ENCODE measurements at places on chromosomes 5 and 9.
A peak's percentile ranks its signal among the peaks of the same experiment; 100 is the strongest.

DNA sequence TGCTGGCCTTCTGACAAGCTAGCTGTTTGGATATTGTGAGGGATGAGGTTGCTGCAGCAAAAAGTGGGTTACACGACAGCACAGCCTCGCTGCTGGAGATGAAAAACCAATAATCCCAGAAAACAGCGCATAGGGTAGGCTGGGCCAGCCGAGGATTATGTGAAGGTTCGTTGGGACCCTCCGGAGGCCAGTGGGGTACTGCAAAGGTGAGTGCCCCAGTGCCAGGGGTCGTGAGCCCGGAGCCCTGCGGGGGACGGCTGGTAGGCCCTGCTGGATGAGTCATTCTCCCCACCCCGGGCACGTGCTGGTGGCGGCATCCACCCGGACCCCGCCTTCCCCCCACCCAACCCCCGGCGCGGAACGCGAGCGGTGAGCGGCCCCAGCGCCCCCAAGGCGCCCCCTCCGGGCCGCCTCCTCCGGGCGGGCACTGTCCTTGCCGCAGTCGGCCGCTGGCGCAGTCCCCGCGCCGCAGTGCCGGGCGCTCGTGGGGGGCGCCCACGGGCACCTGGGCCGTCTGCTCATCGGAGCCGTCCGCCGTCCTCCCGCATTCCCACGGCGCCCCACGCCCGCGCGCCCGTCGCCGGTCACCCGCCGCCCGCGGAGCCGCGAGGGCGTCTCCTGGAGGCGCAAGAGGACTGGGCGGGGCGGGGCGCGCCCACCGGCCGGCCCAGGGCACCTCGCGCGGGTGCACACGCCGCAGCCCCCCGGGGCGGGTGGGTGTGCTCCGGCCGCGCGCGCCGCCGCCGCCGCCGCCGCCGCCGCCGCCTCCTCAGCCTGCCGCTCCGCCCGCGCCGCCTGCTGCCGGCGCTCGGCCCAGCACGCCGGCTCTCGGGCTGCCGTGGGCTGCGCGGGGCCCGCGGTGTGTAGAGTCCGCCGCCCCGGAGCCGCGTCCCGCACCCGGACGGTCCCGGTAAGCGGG lies at the start of gene PHF24:
TSS of gene PHF24 (plus strand) at position 794 of the 919 bp plus-strand sequence. CDS start 13,014 bp downstream, outside the sequence.
- DNase-seq = no peak

DNA sequence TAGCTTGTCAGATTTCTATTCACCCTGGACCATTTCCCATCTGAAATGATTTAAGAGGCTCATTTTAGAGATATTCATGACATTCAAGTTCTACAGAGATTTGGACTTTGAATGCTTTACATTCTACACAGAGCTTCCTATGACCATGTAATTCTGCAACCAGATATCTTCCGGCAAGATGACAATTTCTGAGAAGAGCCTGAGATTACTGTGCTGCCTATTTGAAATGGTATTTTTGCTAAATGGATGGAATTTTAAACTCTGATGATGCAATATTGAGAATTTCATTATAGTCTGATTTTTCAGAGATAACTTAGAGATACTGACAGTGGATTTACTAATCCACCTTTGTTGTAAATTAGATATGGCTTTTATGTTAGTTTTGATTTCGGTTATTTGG lies 16.0 kb upstream of the ACOT12 start:
- no peak for DNase-seq

GRCh38 chr5:138354387-138354786 lies 1.9 kb downstream of the KDM3B start:
- DNase-seq = no peak

GRCh38 chr5:158977642-158978041 lies 122.1 kb downstream of the EBF1 start:
- no peak for DNase-seq

GRCh38 chr5:163916861-163917260 lies 411.4 kb downstream of the MAT2B start:
- DNase-seq = peak; percentile 57

GRCh38 chr5:172050080-172050479 lies 43.6 kb upstream of the FBXW11 start:
- peak; percentile 54 for DNase-seq

DNA sequence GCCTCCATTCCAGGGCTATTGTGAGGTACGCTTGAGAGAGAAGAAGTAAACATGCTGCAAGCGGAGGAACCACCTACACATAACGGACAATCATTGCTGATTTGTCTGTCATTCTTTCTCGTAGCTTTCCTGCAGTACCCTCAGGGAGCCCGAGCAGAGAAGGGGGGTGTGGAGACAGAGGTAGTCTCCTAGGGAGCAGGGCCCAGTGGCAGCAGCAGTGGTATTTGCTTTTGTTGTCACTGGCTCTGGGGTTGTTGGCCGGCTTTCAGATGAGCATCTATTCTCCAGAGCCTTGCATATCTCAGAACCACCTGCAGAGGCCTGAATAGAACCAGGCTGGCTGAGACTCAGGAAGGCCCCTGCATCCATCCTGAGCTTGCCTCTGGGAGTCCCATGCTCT lies 19.9 kb downstream of the ENHO start:
- no peak for DNase-seq

- peak; percentile 14 for DNase-seq
These were observed 12.0 kb downstream of the FOXD1 start for GRCh38 chr5:73436535-73437100.

Data from inflammatory macrophage (primary cell).